ENCODE measurements at places on chromosomes 12 and 14.

- no peak for DNase-seq
These were observed 54.5 kb upstream of the VASH1 start for GRCh38 chr14:76706811-76707210.

GRCh38 chr12:6328945-6329702 lies 12.8 kb downstream of the TNFRSF1A start:
- DNase-seq, result no peak

GRCh38 chr12:2447861-2448260 lies 346.9 kb upstream of the FKBP4 start:
- DNase-seq, result no peak

DNA sequence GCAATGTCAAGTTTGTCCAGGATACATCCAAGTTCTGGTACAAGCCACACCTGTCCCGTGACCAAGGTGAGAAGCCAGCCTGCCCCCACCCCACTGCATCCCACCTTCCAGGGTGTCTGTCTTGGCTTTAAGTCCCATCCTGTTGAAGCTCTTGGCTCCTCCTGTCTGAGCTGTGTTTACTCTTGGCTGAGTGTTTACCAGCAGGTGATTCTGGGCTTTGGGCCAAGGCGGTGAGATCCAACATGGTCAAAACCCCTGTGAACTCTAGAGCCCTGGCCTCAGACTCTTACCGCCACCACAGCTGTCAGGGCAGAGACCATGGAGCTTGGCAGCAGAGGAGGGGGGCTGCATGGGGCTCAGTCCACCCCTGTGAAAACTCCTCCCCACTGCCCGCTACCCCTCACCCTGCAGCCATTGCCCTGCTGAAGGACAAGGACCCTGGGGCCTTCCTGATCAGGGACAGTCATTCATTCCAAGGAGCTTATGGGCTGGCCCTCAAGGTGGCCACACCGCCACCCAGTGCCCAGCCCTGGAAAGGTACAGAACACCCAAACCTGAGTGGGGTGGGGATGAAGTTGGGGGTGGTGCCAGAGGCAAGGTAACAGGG lies 11.6 kb downstream of the TNS2 start:
- DNase-seq, result no peak

- peak; percentile 50 for DNase-seq
These were observed 172.2 kb upstream of the GZMB start for GRCh38 chr14:24806061-24806678.

DNA sequence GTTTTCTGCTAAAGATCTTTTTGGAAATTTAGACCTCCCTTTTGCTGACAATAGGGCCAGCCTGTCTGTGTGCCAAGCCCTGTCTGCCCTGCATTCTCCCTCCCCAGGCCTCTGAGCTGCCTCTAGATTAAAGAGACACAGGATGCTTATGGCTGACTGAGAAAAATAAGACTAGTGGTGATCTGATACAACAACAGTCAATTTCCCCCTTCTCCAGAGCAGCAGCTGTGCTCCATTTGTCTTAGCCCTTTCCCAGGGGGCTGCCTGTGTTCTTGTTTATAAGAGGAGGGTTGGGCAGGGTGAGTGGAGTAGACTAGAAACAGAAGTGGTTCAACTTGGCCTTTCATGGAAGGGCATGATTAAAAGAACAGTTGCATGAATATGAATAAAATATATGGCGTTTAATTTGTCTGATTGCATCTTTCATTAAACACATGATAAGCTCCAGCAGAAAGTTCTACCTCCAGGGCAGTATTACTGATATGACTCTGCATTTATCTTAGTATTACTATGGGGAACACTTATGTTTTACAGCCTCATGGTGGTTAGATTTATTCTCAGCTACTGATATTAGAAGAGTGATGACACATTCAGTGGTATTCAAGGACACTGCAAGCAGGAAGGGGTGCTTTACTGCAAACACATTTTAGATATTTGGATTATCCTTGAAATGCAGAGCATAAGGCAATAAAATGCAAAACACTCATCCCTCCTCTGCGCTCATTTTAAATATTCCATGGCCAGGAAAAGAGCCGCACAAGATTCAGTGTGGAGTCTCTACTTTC lies 150.2 kb upstream of the CLEC14A start:
- DNase-seq, result peak; percentile 89

DNA sequence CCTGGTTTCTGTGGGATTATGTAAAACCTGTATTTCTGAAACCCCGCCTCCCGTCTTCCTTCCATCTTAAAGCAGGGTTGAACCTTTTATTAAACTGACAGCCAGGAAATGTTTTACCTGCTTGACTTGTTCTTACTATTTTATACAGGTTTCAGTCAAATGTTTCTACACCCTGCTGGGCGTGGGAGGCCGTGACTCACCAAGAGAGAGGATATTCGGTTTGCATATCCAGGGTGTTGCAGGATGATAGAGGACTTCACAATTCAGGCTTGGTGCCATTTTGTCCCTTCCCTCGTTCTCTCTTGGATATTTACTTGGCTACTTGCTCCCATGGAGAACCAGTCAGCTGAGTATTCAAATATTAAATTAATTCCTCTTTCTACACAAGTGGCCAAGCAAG lies 69.7 kb downstream of the ARF6 start:
- no peak for DNase-seq

DNA sequence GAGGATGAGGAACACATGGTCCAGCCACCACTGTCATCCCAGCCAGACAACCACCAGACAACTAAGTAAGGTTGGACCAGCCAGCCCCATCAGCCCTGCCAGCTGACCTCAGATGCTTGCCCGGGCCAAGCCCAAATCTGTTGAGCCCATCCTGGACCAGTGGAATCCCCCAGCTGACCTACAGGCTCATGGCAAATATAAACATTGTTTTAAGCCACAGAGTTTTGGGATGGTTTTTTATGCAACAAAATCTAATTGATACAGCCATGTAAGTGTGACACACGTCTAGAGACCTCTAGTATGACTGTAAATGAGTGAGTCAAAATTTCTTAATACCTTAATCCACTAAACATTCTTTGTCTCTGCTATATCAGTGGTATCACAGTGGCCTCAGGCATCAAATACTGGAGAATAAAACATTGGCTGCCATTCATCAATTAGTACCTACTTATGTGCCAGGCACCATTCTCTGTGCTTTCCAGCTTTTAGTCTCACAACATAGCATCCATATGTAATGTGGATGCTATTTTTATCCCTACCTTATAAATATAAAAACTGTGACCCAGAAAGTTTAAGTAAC lies 24.2 kb upstream of the NT5DC3 start:
- no peak for DNase-seq

DNA sequence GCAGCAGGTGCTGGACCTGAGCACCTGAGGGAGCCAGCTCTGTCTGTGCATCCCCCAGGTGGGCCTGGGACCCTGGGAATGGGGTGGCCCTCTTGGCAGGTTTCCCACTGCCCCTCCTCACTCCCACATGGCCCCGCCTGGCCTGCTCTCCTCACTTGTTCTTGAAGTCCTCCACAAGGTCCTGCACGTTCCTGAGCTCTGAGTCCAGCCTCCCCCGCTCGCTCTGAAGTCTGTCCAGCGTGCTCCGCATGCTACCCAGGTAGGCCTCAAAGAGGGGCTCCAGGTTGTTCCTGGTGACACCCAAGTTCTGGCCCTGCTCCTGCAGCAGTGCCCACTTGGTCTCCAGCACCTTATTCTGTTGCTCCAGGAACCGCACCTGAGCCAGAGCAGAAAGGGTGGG lies 2.9 kb downstream of the KRT79 start:
- no peak for DNase-seq

GRCh38 chr12:43237238-43237879 lies 314.6 kb downstream of the ADAMTS20 start:
- DNase-seq, result no peak

- no peak for DNase-seq
These were observed 290.4 kb upstream of the TBX3 start for GRCh38 chr12:114974333-114974732.

DNA sequence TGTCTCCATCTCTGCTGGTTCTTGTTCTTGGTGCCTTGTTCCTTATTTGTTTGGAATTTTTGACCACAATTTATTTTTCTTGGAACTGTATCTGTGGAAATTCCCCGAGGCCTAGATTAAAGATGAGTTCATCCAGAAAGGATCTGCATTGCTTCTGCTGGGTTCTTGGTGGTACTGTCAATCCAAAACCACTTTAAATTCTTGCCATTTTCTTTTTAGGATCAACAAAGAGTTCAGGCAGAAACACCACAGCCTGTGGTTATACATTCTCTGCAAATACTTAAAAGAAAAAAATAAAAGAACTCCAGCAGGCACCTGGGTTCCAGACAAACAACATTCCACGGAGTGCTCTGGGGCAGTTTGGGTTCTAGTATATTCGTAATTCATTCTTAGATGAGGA lies 6.0 kb upstream of the VAMP1 start:
- peak; percentile 75 for DNase-seq

DNA sequence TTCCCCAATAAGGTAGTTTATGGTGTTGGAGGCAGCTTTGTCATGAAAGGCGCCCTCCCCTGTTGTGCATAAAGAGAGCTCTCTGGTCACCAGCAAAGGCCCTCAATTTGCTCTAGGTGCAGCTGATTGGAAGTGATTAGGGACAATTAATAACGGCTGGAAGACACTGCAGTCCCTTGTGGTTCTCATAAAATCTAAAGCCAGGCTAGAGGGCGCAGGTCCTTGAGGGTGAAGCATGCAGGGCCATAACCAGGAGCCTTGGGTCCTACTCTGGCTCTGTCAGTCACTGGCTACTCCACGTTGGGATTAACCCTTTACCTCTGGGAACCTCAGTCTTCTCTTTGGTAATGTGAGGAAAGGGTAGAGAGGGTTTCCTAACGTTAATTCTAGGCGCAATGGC lies 1.9 kb downstream of the DAAM1 start:
- no peak for DNase-seq

DNA sequence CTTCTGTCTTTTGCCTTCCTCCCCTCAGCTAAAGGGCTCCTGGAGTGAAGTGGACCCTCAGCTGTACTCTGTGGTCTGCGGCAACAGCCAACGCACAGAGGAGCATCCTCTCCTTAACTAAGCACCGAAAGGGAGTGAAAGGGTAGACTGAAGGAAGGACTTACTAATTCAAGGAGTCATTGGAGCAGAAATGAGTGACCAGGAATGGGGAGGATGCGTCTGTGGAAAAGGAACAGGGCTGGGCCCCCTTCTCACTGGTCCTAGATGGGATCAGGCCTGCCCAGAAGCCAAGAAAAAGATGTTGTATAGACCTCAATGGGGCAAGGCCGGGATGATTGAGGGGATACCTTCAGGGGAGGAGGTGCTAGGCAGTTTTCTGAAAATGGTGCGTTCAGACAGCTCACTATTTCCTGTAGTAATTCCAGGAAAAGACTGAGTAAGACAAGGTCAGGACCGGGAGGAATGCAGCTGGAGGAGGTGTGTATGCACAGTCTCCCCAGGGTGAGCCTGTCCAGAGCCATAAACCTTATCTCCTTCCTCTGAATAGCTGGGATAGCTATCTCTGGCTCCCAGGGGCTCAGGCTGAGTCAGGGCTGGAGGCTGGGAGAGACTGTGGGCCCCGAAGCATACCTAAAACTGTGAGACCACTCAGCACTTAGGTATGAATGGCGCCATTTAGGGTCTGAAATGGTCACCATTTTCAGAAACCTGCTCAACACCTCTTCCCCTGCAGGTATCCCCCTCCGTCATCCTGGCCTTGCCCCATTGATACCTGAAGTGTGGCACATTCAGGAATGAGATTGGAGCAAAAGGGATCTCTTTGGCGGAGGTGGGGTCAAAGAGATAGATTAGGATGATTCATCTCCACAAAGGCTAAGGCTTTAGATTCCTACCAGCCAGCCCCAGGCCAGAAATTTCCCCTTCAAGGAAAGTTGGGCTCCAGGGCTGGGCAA lies 20.2 kb upstream of the KRT8 start:
- DNase-seq, result peak; percentile 95

GRCh38 chr12:51403159-51403558 lies 12.0 kb upstream of the GALNT6 start:
- DNase-seq, result no peak

DNA sequence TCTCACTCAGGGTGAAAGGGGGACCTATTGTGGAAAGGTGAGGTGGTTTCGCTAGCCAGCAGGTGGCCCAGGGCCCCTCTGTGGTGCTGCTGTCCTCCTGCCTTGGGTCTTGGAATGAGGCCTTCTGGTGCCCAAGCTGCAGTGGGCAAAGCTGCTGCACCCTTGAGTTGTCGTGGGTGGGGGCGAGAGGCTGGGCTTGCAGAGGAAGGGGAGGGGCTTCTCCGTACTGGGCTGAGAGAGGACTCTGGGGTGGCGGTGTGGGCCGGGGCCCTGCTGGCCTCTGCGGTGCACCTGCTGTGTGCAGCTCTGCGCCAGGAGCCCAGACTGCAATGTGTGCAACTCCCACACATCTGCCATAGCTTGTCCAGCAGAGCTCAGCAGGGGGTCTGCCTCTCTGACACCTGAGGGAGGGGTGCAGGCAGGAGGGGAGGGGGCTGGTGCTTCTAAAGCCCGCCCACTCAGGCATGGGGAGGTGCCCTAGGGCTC lies 145.8 kb downstream of the KIF26A start:
- DNase-seq, result no peak

DNA sequence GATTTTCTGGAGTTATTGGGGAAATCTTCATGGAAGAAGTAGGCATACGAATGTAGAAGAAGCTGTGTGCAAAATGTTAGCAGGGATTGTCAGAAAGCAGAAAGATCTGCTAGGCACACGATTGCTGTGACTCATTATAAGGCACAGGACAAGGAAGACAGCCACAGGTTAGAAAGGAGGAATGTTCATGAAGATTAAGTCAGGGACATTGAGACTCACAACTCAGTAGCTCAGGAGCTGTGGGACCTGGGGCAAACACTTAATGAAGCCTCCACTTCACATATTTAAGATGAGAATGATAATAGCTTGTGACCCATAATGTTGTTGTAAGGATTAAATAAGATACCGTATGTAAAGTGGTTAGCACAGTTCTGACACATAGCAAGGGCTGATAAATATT lies 26.6 kb upstream of the RTRAF start:
- no peak for DNase-seq

- DNase-seq, result no peak
These were observed 9.2 kb upstream of the LBHD2 start for GRCh38 chr14:103074729-103075367.

DNA sequence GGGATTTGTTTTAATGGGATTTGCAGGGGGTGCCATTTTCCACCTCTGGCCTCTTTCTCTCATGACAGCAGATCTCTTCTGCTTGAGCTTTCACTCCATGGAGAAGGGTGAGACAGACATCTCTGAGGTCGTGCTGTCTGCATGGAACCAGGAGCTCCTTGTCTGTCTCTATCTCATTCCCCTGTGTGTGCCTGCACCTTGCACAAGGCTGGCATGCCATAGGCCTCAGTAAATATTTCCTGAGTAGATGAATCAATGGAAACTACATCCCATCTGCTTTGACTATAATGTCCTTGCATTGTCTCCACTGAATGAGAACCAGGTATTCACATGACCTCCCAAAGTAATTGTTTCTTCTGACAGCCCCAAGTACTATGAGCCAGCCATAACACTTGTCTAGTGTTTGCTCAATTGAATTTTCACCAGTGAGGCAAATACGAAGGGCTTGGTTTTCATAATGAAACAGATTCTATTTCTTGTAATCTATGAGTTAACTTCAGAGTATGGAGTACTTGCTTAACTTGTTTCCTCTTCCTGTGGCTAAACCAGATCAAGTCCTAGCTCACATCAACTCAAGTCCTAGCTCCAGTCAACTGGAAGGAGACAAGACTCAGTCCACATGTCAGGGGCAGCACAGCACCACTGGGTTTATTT lies 32.3 kb downstream of the KCNK13 start:
- DNase-seq, result peak; percentile 5

All from fibroblast of villous mesenchyme (primary cell).